ENCODE measurements at places on chromosomes 1 and 21.
A peak's percentile ranks its signal among the peaks of the same experiment; 100 is the strongest.

GRCh38 chr1:55775007-55775406, 559.8 kb upstream of the USP24 start:
- DNase-seq = no peak

DNA sequence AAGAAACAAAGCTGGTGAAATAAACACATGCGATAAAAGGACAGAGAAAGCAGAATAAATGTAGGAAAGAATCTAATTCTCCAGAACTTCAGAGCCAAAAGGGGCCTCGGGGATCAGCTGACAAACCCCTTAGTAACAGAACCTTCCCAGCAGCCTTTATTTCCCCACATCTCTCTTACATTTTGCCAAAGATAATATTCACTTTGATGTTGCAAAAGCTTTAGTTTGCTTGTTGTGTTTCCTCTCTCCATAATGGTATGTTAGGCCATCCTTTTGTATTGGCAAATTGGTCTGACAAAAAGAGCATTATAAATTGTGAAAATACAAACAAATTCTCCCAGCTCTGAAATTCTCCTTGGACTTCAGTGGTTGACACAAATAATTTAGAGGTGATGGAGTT, 54.9 kb downstream of the OPTC start:
- DNase-seq = no peak

DNA sequence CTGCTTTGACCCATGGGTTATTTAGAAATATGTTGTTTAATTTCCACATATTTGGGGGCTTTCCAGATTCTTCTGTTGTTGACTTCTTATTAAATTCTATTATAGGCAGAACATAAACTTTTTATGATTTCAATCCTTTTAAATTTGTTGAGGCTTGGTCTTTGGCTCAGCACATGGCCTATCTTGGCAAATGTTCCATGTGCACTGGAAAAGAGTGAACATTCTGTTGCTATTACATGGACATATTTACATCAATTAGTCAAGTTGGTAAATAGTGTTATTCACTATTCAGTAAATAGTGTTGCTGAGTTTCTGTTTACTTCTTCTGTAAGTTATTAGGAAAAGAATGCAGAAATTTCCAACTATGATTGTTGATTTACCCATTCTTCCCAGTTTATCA, 75.4 kb downstream of the ETS2 start:
- no peak for DNase-seq

DNA sequence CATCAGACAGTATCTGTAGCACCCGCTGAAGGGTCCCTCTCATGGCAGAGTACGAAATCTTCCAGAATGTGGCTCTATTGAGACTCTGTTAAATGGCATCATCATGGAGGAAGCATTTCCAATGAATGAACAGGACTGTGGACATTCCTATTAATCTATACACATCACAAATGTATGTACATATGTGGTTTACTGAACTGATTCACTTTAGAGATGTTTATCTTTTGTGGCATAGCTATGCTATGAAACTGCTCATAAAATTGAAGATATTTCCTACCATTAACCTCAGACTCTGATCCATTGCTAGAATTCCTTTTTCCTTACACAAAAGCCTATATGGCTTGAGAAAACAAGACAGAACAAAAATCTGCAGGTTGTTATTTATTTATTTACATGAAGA, 259.6 kb upstream of the RRP15 start:
- no peak for DNase-seq

GRCh38 chr21:41367945-41368734, 6.3 kb downstream of the MX2 start:
- no peak for DNase-seq

- DNase-seq = no peak
Observed at GRCh38 chr1:181506563-181507353, 23.4 kb downstream of the CACNA1E start.

DNA sequence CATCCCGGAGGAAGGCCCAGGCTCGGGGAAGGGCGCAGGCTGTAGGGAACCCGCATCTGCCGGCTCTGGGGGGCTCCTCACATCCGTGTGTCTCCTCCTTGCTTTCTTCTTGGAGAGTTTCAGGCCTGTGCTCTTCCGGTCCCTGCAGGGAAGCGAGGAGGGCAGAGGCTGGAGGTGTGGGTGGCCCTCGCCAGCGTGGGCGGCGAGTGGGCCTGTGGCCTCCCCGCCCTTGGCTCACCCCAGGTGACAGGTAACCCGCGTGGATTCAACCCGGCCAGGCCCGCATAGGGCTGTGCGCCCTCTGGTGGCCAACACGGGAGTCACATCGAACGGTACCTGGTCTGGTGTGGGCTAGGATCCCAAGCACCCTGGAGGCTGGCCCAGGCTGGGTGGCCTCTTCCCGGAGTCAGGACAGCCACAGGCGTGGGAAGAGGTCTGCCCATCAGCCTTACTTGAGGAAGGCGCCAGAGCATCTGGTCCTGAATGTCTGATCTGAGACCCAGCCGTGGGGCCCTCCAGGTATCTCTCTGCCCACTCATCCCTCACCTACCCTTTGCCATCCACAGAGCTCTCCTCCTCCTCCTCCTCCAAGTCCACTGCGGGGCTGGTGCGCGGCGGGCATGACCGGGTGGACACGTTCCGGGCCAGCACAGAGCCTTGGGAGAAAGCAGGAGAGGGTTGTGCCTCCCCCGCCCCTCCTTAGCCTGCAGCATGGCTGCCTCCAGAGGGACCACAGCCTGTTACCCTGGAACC, 9.6 kb upstream of the TNFRSF25 start:
- DNase-seq = peak; percentile 89

DNA sequence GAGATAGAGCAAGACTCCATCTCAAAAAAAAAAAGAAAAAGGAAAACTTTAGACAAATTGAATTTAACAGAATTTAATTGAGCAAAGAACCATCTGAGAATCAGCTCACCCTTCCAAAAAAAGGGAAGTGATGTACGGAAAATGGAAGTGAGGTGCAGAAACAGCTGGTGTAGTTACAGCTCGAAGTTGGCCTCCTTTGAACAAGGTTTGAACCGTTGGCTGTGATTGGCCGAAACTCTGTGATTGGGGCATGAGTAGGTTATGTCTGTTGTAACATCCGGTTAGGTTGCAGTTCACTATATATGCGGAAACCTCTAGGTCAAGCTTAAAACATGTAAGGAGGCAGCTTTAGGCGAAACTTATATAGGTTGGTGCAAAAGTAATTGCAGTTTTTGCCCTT, 97.9 kb upstream of the KIF26B start:
- no peak for DNase-seq

GRCh38 chr1:215807911-215808436, 240.9 kb downstream of the KCTD3 start:
- no peak for DNase-seq

DNA sequence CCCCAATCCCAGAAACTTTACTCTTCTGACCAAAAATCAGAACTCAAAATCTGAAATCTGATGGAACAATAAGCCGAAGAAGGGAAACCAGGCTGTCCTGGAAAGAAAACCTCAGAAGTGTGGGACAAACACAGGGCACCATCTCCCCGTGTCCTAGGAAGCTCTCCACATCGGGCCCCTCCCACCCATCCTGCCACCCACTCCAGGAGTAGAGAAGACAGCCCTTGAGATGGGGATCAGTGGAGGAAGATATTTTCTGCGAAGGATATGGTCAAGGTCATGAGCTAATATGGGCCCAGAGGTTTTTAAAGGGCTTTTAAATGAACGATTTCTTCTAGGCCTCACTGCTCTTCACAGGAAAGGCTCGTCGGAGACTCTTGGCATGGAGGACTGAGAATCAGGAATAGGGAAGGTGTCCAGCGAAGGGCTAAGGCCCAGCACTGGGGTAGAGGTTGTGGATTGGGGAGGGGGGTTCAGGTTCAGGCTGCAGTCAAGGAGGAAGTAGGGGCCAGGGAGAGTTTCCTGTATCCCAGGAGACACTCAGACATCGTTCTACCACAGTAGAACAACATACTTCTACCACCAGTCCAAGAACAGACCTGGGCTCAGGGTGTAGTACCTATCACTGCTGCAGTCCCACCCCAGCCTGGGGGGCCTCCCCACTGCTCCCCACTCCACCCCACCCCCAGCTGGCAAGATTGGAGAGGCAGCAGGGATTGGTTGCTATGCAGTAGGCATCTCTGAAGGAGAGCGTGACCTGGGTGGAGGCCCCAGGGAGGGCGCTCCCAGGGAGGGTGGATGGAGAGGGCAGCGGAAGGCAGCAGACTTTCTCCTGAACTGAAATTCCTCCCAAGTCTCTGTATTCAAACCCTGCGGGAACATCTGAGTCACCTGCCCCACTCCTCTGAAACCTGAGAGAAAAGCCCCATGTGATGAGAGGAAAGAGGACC, 1.2 kb upstream of the S100A5 start:
- no peak for DNase-seq

GRCh38 chr1:234658138-234658537, 48.2 kb upstream of the IRF2BP2 start:
- peak; percentile 97 for DNase-seq

Data from T47D (cell line).